D721Med (cell line): ENCODE measurements at places on chromosomes 12 and 14.

DNA sequence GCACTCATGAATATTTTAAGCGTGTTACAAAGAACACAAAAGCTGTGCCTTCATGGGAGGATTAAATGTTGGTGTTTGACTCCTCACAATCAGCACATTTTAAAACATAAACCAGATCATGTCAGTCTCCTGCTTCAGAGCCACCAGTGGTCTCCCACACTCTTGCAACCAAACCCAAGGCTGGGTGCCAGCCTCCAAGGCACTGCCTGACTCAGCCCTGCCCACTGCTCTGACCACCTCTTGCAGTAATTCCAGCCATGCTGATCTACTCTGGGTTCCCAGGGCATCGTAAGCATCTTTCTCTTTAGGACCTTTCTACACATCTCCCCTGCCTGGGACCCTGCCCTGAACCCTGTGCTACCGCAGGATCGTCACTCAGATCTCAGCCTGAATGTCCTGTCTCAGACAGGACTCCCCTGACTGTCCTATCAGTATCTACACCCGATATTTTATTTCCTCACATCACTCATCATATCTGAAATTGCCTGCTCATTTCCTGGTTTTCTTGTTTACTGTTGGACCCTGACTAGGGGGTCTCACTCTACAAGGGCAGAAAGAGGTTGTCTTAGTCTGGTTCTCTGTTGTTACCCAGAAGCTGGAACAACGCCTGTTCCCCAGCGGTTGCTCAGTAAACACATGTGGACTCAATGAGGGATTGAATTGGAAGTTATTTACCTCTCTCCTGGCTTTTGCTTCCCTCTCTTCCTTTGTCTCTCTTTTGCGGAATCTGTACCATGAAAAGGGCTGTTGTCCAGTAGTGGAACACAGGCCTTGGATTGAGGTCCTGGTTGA, 449.8 kb downstream of the RAD51B start:
- no peak for DNase-seq

DNA sequence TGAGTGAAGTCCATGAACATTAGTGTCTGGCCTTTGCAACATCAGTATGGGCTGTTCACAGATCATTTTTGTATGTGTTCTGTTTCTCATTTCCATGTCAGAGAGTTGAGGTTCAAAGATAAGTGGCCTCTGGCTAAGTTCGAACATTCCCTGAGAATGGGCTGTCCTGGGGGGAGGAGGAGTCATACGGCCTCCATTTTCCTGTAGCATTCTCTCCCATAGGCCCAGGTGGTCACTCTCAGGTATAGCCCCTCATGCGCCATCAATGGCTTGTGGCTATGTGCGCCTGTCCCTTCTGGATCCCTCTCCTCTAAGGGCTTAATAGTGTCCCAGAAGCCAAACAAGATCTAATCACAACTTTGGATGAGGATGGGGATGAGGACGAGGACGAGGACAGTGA, 165.0 kb downstream of the PAX9 start:
- no peak for DNase-seq

DNA sequence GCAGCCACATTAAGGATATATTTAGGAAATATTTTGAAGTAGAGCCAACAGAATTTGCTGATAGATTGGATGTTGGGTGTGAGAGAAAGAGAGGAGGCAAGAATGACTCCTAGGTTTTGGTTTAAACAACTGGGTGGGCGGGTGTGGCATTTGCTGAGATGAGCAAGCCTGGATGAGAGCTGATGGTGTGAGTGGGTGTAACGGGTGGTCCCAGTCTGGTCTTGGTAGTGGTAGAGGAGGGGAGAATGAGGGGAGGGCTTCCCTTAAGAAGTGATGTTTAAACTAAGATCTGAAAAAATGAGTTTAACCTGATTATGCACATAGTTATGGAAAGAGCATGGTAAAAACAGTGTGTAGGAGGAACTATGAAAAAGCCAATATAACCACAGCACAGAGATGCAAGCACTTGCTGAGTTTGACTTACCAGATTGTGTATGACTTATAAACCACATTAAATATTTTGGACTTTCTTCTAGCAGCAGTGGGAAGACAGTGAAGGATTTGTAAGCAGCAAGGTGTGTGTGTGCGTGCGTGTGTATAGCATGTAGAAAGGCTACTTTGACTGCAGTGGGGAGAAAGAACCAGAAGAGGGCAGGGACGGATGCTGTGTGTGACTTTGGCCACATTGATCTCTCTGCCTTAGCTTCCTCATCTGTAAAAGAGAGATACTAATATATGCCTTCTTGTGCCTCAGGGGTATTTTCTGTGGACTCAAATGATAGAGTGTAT, 139.7 kb downstream of the PRIMA1 start:
- DNase-seq = no peak

DNA sequence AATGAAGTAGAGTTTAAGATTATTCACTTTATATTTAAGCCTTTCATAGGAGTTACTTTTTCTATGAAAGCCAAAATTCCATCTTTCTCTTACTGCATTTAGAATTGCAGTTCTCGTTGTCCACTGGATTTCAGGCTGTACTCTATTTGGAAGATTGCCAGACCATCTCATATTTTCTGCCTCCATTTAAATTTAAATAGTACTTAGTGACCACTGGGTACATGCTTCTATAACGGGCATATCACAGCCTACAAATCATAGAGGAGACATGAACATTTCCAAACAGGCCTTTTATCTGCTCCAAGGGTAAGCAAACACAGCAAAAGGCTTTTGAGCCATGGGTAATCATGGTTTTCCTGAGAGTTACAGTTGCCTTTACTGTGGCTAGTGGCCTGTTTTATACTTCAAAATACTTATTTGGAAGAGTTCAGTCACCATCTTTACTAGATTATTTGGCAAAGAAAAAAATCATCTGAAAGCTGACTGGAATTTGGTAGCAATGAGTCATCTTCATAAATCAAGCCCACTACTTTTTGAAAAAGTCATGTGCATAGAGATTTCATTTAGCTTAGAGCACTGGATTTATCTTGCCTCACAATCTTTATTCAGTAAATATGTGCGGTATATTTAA, 15.7 kb downstream of the ANO6 start:
- DNase-seq = no peak

DNA sequence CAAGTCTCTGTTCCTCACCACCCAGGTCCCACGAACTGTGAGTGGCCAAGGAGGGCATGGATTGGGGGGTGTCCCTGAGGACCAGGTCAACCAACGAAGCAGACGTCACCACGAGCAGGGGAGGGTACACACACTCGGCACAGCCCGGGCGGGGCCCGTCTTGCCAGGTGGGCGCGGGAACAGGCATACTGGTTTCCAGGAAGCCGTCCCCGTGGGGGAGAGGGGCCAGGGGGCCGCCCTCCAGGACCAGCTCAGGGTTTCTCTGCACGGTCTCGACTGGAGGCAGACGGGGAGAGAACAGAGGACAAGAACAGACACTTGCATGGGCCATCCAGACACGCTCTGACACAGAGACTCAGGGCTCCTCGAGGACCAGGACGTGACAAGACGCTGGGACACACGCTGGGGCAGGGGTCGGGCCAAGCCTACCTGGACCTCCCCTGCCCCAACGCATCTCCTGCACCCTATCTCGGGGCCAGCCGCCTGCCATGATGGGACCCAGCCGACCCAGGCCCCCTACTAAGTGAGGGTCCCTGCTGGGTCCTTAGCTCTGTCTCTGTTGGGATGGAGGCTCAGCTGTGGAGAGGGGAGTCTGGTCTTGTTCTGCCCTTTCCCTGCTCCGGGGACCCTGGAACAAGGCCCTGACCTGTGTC, 11.3 kb downstream of the ARL6IP4 start:
- DNase-seq = no peak

DNA sequence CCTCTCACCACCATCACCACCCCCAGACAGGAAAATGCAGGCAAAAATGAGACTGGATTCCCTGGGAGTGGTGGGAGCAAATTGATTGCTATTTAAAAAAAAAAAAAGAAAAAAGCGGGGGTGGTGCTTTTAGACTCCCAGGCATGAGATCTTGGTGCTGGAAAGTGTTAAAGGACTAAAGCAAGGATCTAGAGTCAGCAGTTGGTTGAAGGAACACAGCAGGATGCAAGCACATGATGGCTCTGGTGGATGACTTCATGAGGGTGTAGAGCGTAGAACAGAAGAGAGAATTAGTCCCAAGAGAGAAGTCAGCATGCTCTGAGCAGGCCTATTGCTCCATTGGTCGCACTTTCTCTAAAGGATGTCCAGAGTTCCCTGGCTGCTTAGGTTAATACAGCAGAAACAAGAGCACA, 183.8 kb upstream of the HMGA2 start:
- DNase-seq = no peak

GRCh38 chr12:95417372-95417771, 56.6 kb upstream of the METAP2 start:
- no peak for DNase-seq

GRCh38 chr14:68897559-68898155, 81.4 kb downstream of the ACTN1 start:
- DNase-seq = no peak

DNA sequence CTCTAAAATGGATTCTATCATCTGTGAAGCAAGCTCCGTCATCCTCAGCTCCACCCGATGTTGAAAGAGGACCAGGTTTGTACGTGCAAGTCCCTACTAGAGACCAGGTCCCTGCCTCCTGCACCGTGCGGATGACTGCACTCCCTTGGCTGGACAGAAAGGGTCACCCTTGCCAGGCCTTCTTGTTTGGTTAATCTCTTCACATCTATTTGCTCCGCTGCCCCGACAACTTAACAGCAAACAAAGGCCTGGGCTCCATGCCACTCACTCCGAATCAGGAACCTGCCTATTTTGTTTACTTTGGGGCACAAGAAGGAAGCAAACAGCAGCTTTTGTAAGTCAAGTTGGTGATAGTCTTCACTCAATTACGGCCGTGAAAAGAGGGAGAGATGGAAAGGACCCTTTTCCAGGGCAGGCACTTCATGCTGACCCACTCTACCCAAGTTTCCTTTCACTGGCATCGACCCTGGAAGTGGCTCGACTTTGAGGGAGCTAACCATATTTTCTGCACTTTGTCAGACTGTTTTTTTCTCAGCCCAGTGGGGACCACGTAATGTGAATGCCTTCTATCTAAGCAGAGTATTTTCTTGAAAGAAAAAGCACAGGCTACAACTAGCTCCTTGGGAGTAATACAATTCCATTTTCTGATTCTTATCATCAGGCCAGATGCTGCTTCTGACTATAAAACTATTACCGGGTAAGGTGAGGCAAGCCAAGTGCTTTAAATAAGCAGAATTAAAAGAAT, 202.6 kb downstream of the FOXN3 start:
- no peak for DNase-seq
